ENCODE measurements at places on chromosomes 16 and 17.
A peak's percentile ranks its signal among the peaks of the same experiment; 100 is the strongest.

DNA sequence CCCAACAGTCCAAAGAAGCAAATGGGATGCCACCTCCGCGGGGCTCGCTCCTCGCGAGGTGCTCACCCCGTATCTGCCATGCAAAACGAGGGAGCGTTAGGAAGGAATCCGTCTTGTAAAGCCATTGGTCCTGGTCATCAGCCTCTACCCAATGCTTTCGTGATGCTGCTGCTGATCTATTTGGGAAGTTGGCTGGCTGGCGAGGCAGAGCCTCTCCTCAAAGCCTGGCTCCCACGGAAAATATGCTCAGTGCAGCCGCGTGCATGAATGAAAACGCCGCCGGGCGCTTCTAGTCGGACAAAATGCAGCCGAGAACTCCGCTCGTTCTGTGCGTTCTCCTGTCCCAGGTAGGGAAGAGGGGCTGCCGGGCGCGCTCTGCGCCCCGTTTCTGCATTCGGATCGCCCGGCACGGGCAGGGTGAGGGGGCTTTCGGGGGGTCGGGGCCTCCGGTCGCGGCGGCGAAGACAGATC is at the start of gene CDH13:
TSS of gene CDH13 (plus strand) at position 179 of the 471 bp plus-strand sequence.
- no peak for DNase-seq

DNA sequence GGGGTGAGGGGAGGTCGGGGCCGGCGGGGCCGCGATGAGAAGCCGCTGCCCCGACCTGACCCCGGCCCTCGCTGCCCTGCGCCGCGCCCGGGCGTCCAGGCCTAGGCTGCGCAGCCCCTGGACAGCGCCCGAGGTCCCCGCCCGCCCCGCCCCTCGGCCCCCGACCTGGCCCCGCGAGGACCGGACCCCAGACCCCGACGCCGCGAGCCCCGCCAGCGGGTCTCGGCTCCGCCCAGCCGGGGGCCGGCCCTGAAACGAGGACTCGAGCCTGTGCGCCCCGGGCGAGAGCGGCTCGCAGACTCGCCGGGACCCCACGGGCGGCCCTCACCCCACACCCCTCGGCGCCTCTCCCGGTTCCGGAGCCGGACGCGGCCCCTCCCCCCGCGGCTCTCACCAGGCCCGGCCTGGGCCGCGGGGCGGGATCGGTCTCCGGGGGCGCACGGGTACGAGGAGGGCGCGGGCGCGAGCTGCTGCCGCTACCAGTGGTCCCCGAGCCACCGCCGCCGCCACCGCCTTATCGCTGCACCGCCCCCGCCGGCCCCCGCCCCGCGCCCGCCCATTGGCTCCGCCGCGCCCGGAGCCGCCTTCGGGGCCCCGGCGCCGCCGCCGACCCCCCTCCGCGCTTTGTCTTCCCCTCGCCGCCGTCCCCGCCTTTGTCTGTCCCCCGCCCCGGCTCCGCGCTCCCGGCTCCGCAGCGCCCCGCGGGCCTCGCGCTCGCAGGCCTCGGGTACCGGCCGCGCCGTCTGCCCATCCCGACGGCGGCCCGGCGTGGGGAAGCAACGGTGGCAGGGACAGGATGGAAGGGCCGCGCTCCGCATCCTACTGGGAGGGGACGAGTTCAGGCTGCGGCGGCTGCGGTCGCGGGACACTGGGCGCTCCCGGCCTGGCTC is at the start of gene LIMD2:
TSS of gene LIMD2 (minus strand) at position 488 of the 890 bp plus-strand sequence. CDS start 827 bp downstream, outside the sequence.
- peak; percentile 65 for DNase-seq

DNA sequence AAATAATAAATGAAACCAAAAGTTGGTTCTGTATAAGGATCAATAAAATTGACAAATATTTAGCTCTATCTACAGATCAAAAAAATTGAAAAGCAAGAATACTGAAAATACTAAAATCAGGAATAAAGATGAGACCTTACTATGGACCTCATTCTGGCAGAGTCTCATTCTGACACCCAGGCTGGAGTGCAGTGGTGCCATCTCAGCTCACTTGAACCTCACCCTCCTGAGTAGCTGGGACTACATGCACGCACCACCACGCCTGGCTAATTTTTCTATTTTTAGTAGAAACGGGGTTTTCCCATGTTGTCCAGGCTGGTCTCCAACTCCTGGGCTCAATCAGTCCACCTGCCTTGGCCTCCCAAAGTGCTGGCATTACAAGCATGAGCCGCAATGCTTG is 22.0 kb upstream of the KREMEN2 start:
- no peak for DNase-seq

DNA sequence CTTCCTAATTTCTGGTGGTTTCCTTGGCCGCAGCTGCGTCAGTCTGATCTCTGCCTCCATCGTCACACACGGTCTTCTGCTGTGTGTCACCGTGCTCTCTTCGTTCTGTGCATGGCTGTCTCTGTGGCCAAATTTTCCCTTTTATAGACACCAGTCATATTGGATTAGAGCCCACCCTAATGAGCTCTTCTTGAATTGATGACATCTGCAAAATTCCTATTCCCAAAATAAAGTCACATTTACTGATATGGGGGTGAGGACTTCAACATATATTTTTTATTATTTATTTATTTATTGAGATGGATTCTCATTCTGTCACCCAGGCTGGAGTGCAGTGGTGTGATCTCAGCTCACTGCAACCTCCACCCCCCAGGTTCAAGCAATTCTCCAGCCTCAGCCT is 38.4 kb downstream of the GINS3 start:
- no peak for DNase-seq

DNA sequence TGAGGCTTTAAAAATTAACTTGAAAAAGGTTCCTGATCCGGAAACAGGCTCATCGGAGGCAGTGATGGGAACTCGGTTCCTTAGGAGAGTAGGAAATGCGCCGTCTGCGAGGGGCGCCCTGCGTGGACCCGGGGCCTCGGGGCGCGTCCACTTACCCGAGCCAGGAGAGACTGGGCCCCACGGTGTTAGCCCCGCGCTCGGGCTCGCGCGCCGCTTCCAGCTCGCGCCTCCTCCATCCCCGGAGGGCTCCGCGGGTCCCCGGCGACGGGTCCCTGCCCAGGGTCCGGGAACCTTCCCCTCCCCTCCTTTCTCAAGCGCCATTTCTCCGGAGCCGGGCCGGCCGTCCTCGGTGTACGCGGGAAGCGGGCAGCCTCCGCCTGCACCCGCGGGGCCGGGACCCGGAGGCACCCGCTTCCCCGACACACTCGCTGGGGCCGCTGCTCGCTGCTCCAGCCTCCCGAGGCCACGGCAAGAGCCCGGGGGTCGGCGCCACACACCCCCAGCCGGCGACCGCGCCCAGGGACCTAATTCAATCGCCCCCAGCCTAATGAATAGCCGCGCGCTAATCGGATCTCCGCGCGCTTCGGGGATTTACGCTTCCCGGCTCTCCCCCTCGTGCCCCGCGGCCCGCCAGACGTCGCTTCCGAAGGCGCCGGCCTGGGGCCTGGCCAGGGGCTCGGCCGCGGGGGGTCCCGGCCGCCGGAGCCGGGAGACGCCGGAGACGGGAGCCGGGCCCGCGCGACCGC is 2.2 kb upstream of the BAHCC1 start:
- DNase-seq = no peak

DNA sequence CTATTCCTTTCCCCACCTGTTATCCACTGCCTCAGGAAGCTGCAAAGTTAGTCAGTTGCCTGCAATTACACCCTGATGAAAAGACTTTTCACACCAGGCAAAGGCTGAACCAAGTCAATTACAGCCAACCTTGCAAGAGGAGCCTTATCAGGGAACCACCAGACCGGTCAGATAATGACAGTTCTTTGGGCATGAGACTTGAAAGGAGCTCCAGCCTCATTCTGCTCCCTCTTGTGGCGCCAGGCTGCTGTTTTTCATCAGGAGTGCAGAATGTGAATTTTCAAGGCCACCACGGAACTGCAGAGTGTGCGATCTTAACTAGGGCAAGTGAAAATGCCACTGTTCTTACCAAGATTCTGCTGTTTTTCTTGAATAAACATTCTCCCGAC is 22.5 kb downstream of the DNAI2 start:
- DNase-seq = no peak

GRCh38 chr17:44595216-44595775 is 38.0 kb downstream of the FZD2 start:
- no peak for DNase-seq

DNA sequence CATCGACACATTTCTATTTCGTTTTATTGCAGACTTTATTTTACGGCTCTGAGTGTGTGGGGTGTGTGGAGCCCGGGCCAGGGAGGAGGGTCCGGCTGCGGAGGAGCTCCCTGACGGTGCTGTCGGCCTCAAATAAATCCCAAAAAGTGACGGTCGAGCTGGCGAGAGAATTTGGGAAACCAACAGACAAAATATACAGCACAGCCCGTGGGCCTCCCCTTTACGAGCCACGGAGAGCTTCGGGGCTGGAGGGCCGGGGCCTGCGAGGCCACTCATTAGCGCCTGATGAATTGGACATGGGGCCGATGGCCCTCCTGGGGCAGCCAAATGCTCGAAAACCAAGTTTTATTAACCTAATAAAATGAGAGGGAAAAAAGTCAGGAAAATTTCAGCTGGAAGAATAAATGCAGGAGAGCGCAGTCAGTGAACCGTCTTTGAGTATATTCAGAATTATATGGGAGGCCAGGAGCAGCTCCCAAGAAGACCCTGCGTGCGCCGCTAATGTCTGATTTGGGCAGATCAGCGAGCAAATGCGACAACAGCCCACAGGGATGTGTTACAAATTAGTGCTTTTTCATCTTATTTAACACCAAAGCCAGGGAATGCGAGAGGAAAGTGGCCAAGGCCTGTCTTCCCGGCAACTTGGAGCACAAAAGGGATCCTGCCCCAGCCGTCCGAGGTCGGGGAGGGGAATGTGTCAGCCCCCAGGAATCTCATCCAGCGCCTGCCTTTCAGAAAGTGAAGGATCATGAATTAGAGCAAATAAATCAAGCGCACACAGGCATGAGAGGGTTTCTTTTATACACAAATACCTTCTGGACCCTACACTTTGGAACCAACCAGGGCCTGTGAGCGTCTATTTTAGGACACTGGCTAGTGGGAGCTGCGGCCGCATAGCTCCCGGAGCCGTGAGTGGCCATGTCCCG is 249.1 kb downstream of the C16orf95 start:
- DNase-seq = no peak

GRCh38 chr17:385178-385835 is 32.7 kb upstream of the RPH3AL start:
- no peak for DNase-seq

- DNase-seq = no peak
Observed at GRCh38 chr16:48408688-48409087, 23.5 kb upstream of the SIAH1 start.

DNA sequence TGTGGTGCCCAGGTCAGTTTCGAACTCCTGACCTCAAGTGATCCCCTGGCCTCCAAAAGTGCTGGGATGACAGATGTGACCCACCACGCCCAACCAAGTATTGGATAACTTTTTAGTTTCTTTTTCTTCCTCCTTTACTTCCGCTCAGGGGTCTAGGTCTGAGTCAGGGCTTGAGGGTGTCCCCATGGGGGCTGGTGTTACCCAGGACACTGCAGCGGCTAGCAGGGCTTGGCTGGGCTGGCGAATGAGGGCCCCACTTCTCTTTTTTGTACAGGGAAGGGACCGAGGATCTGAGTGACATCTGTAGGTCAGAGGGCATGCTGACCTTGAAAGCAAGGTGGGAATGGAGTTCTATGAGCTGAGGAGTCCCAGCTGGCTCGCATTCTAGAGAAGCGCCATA is 24.9 kb downstream of the RAB11FIP3 start:
- DNase-seq = no peak

DNA sequence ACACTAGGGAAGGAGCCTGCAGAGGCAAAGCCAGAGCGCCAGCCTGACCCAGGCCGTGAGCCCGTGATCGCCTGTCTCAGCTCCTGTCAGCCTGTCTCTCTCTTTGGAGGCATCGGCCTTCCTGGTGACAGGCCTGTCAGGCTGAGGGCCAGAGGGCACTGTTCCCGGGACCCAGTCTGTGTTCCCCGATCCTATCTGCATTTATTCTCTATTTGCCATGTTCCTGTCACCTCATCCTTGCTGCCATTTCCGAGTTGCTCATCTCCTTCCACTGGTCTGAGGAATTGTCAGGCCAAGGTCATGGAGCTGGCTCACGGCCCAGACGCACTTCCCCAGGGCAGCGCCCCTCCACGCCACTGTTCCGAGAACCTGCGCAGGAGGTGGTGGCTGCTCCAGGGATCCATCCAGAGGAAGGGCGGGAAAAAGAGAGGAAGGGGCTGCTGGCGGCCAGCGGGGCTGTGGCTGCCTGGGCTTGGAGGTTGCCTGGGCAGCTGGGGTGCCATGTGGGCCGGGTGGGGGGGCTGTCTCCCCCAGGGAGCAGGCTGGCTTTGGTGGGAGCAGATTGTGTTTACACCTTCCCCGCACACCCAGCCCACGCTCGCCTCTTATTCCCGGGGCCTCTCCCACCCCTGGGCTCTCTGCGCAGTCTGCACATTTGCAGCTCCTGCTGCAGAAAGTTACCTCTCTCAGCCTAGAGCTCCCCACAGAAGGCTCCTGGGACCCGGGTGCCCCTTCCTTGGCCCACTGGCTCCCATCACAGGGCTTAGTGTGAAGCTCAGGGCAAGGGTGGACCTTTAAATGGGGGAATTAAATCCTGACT is 4.9 kb downstream of the PRCD start:
- no peak for DNase-seq

- DNase-seq = no peak
Observed at GRCh38 chr17:67466251-67466796, 89.2 kb downstream of the PITPNC1 start.

DNA sequence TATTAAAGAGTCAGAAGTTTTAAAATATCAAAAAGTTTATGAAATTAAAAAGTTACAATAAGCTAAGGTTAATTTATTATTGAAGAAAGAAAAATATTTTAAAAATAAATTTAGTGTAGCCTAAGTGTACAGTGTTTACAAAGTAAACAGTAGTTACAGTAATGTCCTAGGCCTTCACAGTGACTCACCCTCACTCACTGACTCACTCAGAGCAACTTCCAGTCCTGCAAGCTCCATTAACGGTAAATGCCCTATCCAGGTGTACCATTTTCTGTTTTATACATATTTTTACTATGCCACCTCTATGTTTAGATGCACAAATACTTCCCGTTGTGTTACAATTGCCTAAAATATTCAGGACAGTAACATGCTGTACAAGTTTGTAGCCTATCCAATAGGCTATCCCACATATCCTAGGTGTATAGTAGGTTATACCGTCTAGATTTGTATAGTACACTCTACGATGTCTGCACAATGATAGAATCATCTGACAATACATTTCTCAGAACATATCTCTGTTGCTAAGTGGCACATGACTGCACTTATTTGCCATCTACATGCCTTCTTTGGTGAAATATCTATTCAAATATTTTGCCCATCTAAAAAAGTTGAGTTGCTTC is 67.2 kb upstream of the WSB1 start:
- no peak for DNase-seq

GRCh38 chr17:58325289-58325726 is 3.3 kb downstream of the TSPOAP1 start:
- no peak for DNase-seq

Measured in activated CD8-positive, alpha-beta memory T cell treated with anti-CD3 and anti-CD28 coated beads for 1 hour (primary cell).